ENCODE measurements at places on chromosomes 7 and 10.

- no peak for DNase-seq
Observed at GRCh38 chr10:1376384-1376945, 320.3 kb downstream of the WDR37 start.

DNA sequence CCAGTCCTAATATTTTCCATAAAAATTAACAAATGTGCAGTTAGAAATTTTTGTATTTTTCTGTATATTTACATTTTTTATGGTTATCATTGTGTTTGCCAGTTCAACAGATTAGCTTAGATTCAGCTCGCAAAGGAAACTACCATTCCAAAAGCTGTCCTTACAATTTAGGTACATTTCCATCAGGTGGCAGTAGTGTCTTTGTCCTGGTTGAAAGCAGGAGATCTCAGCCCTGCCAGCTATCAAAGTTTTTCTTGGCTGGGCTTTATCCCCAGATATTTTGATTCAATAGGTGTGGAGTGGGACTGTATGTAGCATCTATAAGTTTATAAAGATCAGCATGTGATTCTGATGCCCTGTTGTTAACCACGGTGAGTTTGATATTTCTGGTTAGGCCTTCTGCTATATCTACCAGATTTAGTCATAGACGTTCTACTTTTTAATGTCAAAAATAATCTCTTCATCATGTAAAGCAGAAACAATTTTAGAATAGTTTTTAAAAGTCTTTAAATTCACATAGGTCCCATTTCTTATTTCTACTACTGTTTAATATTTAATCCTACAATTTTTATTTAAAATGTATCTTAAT is 15.5 kb upstream of the ICA1 start:
- DNase-seq = no peak

DNA sequence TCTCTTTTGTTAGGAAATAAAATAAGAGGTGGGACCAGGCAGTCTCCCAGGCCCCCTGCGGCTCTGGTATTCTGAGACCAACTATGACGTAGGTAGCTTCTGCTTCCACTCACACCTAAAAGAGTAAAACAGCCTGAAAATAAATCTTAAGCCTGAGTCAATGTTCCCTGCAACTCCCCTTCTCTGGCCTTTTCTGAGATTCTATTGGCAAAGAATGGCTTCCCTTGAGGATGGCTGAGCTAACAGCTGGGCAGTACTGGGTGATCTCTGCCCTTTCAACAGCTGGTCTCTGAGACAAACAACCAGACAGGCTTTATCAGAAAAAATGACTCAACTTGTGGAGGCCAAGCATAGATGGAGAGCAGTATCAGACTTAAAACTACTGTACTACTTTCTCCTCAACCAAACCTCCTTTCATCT is 58.7 kb downstream of the CREB3L2 start:
- DNase-seq = peak; percentile 96

DNA sequence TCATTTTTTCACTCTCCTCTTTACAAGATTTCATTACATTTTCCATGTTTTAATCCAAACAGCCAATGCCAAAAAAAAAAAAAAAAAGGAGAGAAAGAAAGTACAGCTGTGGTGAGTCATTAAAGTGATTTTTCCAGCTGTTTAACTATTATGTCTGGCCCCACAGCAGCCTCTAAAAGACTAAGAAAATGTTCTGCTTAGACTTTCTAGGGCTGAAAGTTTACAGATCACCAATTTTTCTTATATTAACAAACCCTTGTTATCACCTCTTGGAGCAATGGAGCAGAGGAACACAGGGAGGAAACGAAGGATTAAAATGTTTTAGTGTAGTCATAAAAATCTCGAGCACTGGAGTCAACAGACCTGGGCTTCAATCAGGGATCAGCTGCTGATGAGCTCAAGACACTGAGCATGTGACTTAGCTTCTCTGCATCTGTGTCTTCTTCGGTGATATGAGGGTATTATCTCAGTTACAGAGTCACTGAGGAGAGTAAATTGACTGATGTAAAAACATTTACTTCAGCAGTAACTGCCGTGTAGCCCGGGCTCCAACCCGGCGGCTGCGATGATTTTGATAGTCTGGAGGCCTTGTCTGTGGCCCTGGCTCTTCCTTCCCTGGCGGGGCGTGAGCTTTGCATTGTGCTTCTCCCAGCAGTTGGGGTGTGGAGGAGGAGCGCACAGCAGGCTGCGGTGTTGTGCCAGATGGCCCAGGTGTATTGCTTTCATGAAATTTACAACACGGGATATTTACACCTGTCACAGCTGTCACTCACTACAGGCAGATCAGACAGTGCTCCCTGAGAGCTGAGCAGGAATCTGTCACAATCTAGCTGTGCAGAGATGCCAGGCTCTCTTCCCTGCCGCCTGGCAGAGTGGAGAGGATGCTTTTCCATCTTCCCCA is 298.3 kb upstream of the FZD8 start:
- DNase-seq = peak; percentile 25

DNA sequence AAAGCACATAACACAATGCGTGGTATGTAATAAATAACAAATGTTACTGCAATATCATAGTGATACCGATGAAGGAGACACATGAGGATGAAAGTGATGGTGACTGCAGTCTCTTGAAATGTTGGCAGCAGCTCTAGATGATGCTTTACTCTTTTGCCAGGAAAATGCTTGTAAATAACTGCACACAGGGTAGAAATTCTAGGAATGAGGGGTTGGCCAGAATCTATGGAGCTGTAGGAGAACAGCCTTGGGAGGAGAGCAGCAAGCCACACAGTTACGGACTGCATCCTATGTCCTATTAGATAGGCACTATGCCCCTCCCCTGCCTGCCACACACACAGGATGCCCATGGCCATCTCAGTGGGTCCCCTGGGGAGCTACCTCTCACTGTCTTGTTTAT is 97.6 kb upstream of the GSDME start:
- DNase-seq = no peak

GRCh38 chr10:128897401-128898129 is 569.5 kb upstream of the MGMT start:
- DNase-seq = no peak

DNA sequence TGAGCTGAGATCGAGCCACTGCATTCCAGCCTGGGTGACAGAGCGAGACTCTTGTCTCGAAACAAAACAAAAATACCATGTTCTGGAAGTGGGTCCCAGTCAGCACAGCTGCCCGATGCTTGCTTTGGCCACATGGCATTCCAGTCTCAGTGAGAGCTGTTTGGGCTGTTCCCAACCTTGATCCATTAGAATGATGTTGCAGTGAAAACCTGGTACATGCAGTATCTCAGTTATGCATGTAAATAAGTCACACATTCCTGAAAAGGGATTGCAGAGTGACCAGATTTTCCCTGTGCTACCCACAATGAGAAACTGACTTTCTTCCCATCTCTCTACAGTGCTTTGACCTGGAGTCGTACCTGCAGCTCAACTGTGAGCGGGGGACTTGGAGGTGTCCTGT is 15.4 kb downstream of the ZMIZ2 start:
- DNase-seq = no peak

GRCh38 chr10:107717046-107717445 is 552.5 kb upstream of the SORCS1 start:
- no peak for DNase-seq

DNA sequence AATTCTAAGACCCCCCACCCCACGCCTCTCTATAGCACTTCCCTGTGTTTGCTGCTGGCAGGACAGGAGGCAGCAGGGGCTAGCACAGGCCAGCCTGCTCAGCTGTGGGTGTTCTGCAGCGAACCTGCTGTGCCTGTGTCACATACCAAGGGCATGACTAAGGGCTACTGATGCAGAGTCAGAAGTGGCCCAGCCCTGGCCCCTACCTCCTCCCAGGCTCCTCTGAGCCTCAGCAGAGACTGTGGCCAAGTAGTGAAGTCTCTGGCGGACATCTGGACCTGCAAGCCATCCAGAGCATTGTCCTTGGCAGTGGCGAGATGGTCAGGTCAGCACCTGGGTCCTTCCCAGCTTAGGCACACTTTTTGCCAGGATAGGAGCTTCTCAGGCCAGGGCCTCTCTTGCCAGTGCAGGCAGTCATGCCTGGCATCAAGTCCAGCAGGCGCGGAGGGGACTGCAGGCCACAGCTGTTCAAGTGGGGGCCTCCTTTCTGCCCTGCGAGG is 116.3 kb upstream of the RET start:
- no peak for DNase-seq

GRCh38 chr10:4351723-4352413 is 474.1 kb upstream of the AKR1E2 start:
- DNase-seq = peak; percentile 72

GRCh38 chr7:41339913-41340676 is 362.8 kb downstream of the INHBA start:
- peak; percentile 32 for DNase-seq

DNA sequence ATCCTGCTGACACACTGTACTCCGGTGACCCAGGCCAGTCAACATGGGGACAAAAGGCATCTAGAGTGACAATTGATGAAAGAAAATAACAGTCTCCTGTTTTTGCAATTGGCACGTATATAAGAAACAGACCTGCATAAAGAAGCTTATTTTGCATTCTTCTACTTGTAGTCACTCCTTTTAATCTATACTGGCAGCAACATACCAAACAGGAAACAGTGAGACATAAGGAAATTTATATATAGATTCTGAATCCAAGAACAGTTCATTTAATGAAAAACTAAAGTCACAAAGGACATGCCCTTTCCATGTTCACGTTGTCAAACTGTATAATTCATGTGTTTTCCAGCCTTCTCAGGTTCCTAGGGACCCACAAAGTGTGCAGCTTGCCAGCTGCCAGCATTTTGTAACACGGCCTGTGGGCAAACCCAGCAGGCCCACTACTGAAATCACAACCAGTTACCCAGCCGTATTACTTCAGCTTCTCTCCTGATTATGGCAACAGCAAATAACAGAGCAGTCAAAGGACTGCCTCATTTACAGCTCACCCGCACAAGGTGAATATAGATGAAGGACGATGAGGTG is 72.3 kb downstream of the AMPH start:
- DNase-seq = no peak

- no peak for DNase-seq
Observed at GRCh38 chr10:3077940-3078630, 10.7 kb downstream of the PFKP start.

DNA sequence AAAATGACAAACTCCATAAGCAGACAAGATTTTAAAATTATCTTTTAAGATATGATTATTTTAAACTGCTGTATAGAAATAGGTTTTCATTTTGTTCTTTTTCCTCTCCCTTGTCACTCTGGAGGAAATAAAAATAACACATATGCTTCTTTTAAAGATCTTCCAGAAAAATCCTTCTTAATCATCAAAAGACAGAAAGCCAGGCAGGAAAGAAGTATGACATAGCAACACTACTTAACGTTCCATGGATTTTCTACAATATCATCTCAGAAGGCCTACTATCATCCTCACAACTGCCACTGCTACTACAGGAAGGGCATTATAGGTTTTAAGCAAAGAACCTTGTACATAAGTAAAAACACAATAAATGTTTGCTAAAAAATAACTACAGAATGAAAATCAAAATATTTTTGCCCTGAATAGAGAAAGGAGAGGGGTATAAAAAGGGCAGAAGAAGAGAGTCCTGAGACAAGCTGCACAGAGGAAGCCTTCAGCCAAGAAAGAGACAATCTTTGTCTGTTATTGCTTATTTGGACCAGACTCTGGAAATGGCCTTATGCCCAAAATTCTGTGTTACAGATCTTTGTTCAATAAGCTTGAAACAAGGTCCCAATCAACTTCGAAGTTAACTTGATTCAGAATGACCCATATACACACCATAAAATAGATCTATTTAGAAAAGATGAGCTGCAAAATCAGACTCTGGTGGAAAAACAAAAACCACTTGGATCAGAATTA is 67.8 kb downstream of the ABI1 start:
- no peak for DNase-seq

DNA sequence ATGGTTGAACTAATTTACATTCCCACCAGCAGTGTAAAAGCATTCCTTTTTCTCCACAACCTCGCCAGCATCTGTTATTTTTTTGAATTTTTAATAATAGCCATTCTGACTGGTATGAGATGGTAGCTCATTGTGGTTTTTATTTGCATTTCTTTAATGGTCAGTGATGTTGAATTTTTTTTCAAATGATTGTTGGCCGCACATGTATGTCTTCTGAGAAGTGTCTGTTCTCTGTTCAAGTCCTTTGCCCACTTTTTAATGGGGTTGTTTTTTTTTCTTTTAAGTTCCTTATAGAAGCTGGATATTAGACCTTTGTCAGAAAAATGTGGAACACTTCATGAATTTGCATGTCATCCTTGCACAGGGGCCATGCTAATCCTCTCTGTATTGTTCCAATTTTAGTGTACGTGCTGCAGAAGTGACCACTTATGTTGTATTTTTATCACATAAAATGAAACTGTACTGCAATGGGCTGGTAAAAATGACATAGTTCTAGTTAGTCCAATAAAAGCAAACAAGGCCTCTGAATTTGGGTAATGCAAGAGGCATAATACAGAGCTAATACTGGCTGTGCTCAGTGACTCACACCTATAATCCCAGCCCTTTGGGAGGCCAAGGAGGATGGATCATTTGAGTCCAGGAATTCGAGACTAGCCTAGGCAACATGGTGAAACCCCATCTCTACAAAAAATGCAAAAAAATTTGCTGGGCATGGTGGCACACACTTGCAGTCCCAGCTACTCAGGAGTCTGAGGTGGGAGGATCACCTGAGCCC is 70.3 kb downstream of the ABI1 start:
- DNase-seq = no peak

DNA sequence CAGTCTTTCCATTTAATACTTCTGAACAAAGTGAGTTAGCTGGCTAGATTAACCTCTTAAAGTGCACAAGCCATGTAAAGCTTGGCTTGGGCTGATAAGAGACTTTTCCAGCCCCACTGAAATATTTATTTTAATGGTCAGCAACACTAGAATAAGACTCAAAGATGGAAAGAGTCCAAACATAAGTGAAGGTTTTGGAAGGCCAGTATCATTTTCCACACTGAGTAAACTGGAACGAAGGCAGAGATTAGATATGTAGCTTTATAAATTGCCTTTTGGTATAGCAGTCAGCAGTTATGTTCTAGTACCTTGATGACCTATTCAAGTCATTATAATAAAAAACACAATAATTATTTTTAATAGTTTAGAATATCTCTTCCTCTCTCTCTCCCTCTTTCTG is 102.2 kb downstream of the HDAC9 start:
- DNase-seq = no peak

GRCh38 chr7:80781561-80781979 is 137.3 kb downstream of the SEMA3C start:
- DNase-seq = peak; percentile 95

DNA sequence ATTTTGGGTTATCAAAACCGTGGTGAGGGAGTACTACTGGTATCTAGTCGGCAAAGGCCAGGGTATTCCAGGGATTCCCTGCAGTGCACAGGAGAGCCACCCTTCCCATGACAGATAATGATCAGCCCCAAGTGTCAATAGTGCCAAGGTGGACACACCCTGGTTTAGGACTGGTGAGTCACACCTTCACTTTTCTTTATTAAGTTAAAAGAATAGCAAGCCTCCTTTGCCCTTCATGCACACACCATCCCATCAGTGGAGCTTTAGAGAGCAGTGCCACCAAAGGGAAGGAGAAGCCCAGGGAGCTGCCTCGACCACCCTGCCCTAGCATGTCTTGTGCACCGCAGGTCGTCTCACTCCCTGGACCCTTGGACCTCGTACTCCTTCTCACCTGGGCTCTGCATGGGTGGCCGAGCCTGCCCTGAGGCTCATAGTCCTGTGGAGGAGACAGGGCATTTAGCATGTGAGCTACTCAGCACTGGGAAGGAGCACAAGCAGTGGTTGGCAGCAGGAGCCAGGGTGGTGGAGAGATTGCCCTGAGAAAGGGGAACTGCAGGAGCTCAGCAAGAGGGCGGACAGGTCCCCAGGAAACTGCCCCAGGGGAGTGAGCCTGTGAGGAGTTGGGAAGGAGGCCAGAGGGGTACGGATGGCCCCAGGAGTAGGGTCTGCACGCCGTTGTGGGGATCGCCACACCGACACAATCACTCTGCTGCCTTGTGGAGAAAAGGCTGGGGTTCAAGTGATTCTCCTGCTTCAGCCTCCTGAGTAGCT is 17.4 kb downstream of the UBE2D4 start:
- DNase-seq = no peak
